ENCODE measurements at places on chromosomes 6 and 20.

DNA sequence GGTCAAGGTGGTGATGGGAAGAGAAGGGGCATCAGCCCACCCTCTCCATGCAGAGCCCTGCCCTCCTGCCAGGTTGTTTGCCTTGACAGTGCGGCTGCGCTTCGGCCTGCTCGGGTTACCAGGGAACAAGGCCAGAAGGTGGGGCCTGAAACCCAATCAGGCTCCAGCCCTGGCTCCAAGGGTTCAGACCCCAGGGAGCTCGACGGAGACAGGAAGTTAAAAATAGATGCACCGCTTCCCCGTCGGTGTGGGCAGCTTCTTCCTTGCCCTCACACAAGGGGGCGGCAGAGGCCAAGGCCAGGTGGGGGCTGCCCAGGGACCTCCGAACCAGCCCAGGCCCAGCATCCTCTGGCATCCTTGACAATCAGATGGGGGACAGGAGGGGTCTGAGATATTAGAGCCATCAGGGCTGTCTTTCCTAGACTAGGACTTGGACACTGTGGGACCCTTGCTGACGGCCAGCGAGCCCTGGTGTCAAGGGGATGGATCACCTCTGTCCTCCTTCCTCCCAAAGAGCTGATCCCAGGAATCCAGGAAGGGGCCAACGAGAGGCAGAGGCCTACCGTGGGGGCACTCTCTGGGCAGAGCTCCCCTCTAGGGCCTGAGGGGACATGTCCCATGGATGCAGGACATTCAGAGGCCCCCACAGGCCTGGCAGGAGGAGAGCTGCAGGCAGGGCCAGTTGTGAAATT lies 65.2 kb downstream of the RIPOR3 start:
- DNase-seq = peak; percentile 29

GRCh38 chr6:44898296-44898930 lies 429.7 kb upstream of the RUNX2 start:
- no peak for DNase-seq

- no peak for DNase-seq
Observed at GRCh38 chr6:25176466-25176865, 102.7 kb upstream of the CARMIL1 start.

GRCh38 chr6:163775313-163775712 lies 360.8 kb downstream of the QKI start:
- DNase-seq = no peak

DNA sequence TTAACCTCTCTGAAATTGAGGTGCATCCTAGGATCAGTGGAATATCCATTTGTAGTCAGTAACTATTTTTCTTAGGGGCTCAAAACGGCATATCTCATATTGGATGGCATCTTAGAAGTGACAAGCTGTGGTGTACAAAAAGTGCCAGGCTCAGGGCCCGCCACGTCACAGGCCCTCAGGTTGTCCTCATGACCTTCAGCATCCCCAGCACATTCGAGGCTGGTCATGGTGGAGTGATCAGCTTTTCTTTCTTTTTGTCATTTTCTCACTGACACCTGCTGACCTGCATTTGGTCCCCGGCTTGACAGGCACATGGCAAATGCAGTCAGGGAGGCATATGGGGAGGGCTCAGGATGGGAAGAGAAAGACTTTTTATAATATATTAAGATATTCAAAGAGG lies 7.1 kb upstream of the E2F1 start:
- DNase-seq = no peak
